ENCODE measurements at places on chromosomes 12 and 14.

DNA sequence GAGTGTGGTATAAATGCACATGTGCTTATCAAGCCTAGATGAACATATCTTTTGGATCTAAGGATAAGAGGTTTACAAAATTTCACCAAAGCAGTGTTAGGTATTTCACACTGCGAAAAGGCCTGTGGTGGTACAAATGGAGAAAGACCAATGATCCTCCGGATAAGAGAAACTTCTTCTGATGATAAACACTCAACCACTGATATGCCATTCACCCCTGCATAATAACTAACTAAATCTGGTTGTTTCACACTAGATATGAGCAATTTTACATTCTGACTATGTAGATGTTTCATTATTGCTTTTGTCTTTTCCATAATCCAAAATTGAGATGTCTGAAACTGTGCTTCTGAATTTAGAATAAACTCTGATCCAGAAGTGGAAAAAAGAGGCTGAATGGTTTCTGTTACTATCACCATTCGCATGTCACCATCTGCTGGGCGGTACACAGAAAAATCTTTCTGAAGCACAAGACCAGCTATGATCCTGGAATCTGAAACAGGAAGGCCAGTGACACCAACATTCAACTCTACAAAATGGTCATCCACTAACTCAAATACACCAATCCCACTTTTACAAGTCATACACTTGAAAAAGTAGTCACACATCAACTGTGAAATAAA is 1.3 kb downstream of the BBS10 start:
- DNase-seq = peak; percentile 65

DNA sequence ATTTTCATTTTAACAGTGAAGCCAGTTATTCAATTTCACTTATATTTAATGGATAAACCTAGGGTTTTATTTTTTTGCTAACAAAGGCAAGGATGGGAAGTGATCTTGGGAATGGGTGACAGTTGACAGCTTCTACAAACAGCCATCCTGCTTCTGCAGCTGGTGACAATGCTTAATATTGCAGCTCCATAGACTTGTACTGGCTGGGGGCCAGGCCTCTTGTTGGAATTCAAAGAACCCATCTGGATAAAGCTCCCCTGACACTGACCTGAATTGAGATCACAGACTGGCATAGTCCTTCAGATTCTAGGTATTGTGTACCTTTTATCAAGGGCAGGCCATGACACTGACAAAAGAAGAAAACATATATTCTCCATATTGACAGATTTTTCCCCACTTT is 664.6 kb upstream of the FOXG1 start:
- no peak for DNase-seq

- no peak for DNase-seq
Observed at GRCh38 chr12:75438059-75438754, 42.3 kb upstream of the GLIPR1 start.

- peak; percentile 84 for DNase-seq
Observed at GRCh38 chr14:38042322-38042721, 165.4 kb upstream of the SSTR1 start.

- no peak for DNase-seq
Observed at GRCh38 chr12:124481772-124482566, 85.4 kb downstream of the NCOR2 start.

GRCh38 chr12:88624911-88625310 is 44.6 kb upstream of the KITLG start:
- DNase-seq = peak; percentile 71

- DNase-seq = no peak
Observed at GRCh38 chr14:99475179-99475578, 5.5 kb downstream of the SETD3 start.

DNA sequence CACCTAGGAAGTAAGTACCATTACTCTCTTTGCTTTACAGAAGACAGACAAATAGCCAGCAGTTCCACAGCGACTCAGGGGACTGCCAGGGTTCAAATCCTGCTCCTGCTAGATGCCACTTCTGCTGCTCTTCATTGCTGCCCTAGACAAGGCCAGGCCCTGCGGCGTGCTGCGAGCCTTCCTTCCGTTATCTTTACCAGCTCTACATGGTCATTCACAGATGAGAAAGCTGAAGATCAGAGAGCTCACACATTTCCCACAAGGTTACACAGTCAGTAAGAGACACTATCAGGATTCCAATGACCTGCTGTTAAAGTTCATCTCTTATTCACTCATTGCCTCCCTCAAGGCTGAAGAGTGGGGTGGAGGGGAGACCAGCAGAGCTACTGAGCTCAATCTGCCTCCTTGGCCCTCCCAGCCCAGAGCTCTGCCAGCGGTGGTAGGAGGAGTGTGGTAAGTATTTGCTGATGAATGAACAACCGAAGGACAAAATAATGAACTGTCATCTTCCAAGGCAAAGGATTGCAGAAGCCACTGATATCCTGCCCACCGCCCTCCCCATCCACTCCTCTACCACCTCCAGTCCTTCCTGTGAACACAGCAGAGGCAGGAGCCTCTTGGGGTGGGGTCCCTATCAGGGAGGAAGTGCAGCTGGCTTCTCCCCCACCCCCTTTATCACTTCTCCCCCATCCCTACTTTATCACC is 14.6 kb upstream of the HDAC7 start:
- no peak for DNase-seq

- no peak for DNase-seq
Observed at GRCh38 chr12:65570451-65571130, 253.7 kb upstream of the HMGA2 start.

- peak; percentile 43 for DNase-seq
Observed at GRCh38 chr12:84637926-84638325, 274.7 kb downstream of the SLC6A15 start.

DNA sequence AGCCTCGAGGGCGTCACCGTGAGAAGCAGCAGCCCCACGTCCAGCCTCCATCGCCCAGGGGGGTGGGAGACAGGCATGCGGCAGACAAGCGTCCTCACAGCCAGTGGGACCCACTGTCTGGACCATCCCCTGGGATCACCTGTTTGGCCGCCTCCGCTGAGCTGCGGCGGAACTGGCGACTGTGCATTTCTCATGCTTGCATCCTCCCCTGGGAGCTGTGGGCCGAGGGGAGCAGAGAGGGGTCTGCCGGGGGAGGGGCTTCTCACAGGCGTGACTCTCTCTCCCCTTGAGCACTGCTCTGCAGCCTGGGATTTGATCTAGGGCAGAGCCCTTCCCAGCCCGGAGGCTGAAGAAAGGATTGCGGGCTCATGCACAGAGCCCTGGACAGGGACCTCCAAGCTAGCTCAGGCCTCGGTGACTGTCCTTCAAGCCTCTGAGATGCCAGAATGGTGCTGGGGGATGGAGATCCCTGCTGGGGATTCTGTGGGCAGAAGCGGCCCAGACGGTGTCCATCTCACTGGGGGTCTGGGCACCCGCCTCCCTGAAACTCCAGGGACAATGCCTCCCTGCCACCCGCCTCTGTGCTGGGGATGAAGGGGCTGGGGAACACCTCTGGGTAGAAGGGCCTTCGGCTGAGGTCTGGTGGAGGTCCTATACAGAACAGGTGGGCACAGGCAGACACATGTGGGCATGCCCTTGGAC is 61.1 kb downstream of the PRIMA1 start:
- no peak for DNase-seq

DNA sequence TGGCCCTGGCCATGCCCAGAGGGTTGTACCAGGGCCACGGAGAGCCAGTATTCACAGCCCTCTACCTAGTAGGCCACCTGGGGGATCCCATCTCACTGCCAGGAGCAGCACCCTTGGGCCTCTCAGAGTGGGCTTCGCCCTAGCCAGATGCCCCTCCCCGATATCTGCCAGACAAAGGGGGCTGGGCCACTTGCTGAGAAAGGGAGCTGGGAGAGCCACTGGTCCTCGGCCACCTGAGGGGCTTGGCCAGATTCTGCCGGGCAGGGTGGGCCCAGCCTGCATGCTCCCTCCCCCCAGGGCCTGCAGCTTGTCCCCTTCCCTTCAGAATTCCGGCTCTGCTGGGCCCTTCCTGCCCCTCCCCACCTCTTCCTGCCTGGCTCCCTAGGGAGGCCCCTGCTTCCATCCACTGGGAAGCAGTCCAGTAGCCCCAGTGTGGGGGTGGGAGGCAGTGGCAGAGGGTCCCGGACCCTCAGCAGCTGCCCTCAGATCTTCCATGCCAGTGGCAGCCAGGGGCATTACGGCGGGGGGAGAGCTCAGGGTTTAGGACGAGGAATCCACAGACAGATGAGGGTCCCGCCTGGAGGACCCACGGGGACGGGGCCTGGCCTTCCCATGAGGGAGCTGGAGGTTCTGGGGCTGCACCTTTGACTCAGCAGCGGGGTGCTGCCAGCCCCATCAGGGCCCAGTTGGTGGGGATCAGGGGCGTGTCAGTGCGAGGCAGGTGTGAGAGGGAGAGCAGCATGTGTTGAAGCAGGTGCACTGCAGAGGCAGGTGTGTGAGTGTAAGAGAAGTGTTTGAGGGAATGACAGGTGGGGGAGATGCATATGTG is 2.4 kb downstream of the CRIP2 start:
- DNase-seq = no peak

DNA sequence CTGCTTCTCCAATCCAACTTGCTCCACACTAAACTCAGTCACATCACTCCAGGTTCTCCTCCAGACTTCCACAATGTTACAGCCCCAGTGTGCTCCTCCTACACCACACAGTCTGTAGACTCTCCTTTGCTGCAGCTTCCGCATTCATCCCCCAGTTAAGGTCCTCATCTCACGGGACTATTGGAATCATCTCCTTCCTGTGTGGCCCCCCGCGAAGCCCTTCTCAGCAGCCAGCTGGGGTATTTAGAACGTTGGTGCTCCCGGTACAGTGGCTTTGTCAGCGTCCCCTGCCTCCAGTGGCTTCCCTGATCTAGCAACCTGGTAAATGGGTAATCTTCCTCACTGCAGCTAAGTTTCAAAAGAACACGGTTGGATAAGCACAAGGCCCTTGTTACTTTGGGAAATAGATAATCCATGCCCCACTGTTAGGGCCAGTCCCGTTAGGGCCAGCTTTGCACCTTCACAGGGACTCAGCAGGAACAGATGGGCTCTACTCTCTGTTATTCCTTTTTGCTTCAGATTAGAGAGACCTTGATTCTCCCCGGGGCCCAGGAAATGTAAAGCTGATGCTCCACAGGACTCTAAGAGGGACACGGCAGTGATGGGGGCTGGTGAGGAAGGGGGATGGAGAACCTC is 823 bp upstream of the TSPAN11 start:
- DNase-seq = no peak

GRCh38 chr14:38137005-38137404 is 70.7 kb upstream of the SSTR1 start:
- peak; percentile 16 for DNase-seq

DNA sequence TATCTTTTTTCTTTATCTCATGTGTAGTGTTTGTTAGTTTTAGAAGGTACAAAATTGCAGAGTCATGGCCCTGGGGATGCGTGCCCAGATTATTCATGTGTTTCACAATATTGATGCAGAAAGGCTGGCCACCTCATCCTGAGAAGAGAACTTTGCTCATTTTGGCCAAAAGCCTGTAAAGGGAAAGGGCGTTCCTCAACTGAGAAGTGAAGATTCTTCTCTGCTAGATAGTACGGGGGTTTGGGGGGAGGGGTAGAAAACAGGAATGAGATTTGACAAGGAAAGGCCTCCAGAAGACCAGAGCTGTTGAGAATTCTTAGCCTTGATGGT is 1.7 kb downstream of the MGST1 start:
- DNase-seq = peak; percentile 88

DNA sequence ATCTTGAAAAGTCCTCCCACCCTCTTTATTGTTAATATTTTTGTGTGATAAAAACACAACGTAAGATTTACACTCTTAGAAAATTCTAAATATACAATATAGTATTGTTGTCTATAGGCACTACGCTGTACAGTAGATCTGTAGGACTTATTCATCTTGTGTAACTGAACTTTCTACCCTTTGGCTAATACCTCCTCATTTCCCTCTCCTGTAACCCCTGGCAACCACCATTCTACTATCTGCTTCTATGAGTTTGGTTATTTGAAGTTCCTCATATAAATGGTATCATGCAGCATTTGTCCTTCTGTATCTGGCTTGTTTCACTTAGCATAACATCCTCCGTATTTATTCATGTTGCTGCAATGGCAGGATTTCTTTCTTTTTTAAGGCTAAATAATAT is 5.2 kb upstream of the CLEC9A start:
- DNase-seq = no peak

GRCh38 chr14:36947362-36947761 is 225.0 kb downstream of the SLC25A21 start:
- no peak for DNase-seq

GRCh38 chr12:123105211-123105826 is 45.6 kb downstream of the PITPNM2 start:
- no peak for DNase-seq

DNA sequence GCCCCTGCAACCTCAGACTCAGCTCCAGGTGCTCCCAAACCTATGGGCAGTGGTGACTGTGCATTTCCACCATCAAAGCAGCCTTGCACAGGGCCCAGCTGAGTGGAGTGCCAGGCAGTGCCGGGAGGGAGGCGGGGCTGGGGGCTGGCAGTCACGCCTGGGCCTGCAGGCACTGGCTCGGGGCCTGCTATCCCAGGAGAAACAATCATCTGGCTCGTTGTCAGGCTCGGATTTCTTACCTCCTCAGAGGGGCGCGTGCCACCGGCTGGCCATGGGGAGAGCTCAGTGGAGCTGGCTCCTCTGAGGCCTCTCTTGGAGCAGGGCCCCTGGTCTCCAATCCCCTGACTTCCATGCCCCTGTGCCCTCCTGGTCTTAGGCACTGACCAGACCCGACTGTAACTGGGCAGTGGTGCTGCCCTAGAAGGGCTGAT is 20.2 kb upstream of the PPP1R13B start:
- no peak for DNase-seq

GRCh38 chr12:121866331-121866730 is 7.7 kb upstream of the HPD start:
- peak; percentile 23 for DNase-seq

DNA sequence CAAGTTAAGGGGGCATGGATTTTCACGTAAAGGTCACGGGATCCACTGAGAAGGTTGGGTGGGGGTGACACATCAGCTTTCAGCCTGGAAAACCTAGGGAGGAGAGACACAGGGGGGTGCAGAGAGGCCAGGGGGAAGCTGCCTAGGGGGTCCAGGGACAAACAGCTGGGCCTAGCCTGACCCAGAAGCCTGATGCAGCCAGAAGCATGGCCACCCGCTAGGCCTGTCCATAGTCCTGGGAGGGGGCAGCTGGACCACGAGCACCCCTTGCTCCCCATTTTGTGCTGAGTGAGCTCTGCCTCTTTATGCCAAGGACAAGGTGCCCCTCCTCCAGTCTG is 322.7 kb upstream of the RTL1 start:
- no peak for DNase-seq

GRCh38 chr12:42382013-42382696 is 56.2 kb downstream of the PPHLN1 start:
- peak; percentile 11 for DNase-seq
